ENCODE measurements at places on chromosomes 5 and 9.

DNA sequence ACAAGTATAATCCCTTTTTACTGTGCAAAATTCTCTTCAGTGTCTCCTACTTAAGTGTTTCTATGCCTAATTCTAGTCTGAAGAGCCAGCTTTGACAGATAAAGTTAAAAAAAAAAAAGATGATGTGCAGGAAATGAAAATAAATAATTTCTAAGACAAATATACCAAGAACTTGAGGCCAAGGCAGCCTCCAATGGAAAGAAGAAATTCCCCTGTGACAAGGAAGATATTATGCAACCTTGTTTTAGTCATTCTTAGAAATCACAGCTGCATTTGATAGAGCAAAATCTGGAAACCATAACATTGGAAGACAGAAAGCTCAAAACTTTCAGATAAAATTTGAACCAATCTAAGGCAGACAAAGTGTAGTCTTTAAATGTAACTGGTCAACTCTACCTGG is 375.9 kb upstream of the TLE4 start:
- no peak for DNase-seq

DNA sequence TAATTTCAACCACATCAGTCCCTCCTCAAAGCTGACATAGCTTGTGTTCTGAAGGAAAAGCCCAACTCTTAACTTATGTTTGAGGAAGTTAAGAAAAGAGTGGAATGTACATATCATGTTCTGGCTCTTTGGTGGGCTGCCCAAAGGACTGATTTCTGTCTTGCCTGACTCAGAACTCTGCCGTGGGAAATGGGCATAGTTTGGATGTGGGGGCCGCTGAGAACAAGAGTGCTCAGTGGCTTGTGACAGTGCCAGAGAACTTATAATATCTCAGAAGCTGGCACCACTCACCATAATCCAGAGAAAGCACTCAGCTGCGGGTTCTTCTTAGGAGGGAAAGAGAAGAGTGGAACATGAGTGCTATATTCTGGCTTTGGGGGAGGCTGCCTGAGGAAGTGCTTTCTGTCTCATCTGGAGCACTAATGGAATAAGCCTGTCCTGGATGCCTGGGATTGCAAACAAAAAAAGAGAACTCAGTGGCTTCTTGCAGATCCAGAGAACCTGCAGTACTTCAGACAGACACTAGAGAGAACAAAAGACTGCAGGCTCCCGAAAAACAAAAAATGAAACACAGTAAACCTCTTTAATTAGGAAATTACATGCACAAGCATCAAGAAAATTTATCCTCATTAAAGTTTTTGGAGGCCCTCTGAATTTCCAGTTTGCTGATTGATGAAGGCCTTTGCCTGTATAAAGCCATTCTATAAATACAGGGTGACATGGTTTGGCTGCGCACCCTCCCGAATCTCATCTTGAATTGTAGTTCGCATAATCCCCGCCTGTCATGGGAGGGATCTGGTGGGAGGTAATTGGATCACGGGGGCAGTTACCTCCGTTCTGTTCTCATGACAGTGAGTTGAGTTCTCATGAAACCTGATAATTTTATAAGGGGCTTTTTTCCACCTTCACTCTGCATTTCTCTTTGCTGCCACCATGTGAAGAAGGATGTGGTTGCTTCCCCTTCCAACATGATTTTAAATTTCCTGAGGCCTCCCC is 207.0 kb downstream of the DMAC1 start:
- DNase-seq, result no peak

DNA sequence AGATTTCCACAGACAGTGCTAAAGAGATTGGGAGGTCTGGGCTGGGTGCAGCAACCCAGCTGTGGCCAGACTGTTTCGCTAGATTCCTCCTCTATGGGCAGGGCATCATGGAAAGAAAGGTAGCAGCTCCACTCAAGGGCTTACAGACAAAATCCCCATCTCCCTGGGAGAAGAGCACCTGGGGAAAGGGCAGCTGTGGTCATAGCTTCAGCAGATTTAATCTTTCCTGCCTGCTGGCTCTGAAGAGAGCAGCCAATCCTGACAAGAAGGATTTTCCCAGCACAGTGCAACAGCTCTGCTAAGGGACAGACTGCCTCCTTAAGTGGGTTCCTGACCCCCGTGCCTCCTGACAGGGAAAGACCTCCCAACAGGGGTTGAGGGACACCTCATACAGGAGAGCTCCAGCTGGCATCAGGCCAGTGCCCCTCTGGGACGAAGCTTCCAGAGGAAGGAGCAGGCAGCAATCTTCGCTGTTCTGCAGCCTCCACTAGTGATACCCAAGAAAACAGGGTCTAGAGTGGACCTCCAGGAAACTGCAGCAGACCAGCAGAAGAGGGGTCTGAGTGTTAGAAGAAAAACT is 1379.3 kb upstream of the ACO1 start:
- DNase-seq, result no peak

DNA sequence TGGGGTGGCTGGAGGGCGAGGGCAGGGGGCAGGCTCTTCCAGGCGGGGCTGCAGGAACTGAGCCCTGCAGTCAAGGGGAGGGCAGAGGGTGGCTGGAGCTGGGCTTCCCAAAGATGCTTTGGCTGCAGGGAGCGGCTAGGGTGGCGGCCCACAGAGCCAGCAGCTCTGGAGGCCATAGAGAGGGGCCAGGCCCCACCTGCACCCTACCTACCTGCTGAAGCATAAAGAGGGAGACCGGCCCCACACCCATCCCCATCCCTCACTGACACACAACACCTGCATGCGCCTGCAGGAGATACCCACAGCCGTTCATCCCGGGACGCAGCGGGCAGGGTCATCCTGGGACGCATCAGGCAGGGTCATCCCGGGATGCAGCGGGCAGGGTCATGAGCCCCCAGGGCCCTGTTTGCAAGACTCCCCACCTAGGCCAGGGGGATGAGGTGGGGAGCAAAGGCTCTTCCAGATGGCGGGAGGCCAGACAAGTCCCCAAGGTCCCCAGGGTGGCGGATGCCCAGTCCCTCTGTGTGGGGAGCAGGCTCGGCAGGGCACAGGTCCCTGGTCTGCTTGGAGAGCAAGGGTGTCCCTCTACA is 39.8 kb upstream of the NOTCH1 start:
- DNase-seq, result no peak

Measured in NCI-H1930 (cell line).